Stimulated activated CD4-positive, alpha-beta T cell treated with anti-CD3 and anti-CD28 coated beads, TNF-alpha, amount 100 ng/mL, for 24 hours (primary cell): ENCODE measurements at places on chromosomes 5 and 9.

- no peak for DNase-seq
Measured at GRCh38 chr9:19649336-19650041, 139.3 kb downstream of the SLC24A2 start.

GRCh38 chr5:133382661-133383579 lies 229.4 kb downstream of the FSTL4 start:
- no peak for DNase-seq

DNA sequence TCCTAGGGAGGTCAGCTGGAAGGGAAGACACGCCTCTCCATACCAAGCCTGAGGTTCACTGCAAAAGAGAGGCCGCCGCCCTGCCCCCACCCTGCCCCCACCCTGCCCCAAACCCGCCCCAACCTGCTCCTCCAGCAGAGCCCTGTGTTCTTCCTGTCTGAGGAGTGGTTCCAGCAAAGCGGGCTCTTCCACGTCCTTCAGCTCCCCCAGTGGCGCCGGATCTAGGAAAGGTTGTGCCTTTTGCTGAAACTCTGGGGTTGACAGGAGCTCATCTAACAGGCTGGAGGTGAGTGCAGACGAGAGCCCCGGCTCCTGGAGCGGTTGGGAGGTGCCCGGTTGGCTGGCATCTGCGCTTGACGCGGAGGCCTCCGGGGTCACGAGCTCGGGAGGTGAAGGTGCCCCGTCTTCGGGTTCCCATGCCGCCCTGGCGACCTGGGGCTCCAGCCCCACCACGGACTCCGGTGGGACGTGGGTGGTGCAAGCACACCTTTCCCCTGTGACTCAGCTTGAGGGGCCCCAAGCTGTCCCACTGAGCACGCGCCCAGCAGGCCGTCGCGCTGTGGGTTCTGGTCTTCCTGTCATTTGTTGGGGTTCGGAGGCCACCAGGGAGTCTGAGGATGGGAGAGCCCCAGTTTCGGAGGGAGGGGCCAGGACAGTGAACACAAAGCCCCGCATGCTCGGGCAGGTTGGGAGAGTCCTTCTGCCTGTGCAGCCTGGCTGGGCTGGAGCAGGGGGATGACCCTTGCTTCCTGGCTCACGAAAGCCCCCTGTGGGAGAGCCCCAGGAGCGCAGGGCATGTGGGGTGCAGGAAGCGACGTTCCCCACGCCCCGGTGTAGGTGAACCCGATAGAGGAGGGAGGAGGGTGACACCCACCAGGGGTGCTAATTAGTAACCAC lies 1467.1 kb downstream of the FOXD4L5 start:
- peak; percentile 18 for DNase-seq

GRCh38 chr9:76904661-76905457 lies 1.1 kb downstream of the PRUNE2 start:
- no peak for DNase-seq

DNA sequence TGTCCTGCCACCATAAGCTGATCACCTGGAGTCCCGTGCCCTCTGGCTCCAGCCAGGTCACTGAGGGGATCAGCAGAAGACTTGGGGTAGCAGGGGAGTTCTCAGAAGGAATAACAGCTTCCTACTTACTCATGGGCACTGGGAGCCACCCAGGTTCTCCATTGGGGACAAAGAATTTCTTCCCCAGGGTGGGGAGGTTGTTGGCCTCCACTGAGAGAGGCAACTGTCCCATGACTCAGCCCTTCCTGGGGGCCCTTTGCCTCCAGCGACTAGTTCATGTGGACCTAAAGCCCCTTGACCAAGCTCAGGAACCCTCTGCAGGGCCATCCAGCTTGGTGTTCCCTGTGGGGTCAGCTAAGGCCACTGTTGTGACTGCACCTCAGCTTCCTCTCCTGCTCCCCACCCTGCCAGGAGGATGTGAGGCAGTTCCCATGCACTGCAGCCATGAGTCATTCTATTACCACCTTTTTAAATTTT lies 175.0 kb downstream of the AUH start:
- DNase-seq, result no peak

GRCh38 chr9:136342181-136343120 lies 15.1 kb downstream of the GPSM1 start:
- no peak for DNase-seq

- DNase-seq, result no peak
Measured at GRCh38 chr5:78879516-78879915, 105.6 kb downstream of the ARSB start.

- no peak for DNase-seq
Measured at GRCh38 chr5:179250561-179251225, 94.6 kb downstream of the ADAMTS2 start.

- no peak for DNase-seq
Measured at GRCh38 chr9:15834541-15834940, 281.7 kb downstream of the CCDC171 start.

DNA sequence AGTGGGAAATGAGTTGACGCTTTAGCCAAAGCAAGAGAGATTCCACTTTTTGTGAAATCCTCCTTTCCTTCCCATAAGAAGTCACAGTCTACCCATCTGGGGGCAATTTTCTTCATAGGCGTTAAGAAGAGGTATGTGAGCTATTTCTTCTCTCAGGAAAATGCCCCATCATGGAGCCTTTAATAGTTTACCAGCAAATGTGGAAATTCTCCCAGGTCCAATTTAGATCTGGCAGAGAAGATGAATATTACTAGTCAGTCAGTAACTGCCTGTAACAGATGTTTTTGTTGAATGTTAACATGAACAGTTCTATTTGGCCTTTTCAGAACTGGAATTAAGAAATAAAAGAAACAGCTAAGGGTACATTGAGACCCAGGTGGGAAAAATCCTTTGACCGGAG lies 156.4 kb upstream of the RFX3 start:
- no peak for DNase-seq

GRCh38 chr9:86099701-86100364 lies 475 bp upstream of the GOLM1 start:
- DNase-seq, result no peak

GRCh38 chr5:29307478-29307877 lies 1886.0 kb upstream of the CDH6 start:
- no peak for DNase-seq

DNA sequence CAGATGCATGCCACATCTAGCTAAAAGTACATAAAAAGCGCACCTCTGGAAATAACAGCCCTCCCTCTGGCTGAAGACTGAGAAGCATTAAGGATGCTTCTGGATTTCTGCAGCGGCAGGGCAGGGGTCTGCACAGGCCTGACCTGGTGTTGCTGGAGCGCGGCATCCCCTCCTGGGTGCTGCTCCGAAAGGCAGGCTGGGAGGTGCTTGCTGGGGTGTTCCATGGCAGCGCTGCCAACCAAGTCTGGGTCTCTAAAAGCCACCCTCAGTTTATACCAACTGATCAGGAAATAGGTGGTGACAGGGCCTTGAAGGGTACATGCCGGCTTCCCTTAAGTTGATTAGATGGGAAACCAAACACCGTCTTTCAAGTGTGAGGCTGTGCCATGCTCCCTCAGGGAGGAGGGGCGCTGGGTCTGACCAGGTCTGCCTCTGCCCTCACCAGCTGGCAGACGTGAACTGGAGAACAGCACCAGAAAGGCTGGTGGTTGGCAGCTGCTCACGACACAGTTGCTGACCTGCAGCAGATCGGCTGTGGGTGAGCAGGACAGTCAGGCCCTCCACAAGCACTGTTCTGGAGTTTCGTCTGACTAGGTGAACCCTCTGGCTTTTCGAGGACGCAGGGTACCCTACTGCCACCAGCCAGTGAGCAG lies 81.6 kb downstream of the DAP start:
- DNase-seq, result no peak

GRCh38 chr5:56498759-56499395 lies 265.7 kb upstream of the ANKRD55 start:
- DNase-seq, result no peak

DNA sequence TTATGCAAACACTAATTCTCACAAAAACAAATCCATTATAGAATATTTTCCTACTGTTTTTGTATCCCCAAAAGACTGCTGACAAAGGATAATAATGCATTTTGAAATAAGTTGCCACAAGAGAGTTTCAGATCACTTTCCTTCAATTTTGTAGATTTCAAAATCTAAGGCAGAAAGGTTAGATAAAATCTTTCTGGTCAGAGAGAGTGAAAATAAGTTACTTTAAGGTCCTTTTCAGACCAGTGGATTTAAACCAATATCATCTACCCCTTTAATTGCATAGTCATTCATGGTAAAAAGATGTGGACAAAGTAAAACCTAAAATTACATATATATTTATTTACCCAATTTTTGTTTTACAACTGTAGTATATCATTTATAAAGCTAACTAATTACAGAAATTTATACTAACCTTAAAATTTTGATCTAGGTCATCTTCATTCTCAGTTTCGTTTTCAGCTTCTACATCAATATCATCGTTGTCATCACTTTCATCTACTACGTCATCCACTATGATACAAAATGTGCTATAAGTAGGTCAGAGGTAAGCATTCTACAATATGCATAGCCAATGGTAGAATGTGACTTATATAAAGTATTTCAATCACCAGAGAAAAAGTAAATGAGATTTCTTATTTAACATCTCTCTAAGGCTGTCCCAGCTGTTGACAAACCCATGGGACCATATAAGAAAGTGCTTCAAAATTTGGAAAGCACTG lies 95.7 kb downstream of the AGTPBP1 start:
- DNase-seq, result no peak

GRCh38 chr9:17839776-17840175 lies 260.9 kb downstream of the SH3GL2 start:
- DNase-seq, result no peak

GRCh38 chr5:42944989-42945388 lies 95.1 kb downstream of the ANXA2R start:
- DNase-seq, result no peak

GRCh38 chr9:14343261-14344031 lies 29.5 kb upstream of the NFIB start:
- DNase-seq, result no peak

- DNase-seq, result peak; percentile 19
Measured at GRCh38 chr5:134543820-134544614, 18.5 kb downstream of the JADE2 start.

GRCh38 chr5:40571729-40572128 lies 108.0 kb upstream of the PTGER4 start:
- DNase-seq, result no peak

- no peak for DNase-seq
Measured at GRCh38 chr5:3024976-3025375, 273.5 kb upstream of the IRX2 start.

DNA sequence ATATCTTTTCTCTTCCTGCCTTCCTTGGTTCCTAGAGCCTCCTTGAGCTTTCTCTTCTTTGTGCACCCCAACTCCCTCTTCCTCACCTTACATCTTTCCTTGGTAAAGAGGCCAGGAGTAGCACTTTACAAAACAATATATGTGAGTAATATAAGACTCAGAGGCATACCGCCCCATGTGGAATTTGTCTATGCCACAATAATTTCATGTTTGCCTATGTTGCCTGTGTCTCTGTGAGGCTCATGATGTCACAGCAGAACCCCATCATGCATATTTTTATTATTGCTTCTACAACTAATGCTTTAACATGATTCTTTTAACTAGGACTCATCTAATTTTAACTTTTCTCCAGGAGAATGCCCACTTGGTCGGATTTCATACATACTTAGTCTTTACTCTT lies 15.0 kb upstream of the LVRN start:
- DNase-seq, result no peak

DNA sequence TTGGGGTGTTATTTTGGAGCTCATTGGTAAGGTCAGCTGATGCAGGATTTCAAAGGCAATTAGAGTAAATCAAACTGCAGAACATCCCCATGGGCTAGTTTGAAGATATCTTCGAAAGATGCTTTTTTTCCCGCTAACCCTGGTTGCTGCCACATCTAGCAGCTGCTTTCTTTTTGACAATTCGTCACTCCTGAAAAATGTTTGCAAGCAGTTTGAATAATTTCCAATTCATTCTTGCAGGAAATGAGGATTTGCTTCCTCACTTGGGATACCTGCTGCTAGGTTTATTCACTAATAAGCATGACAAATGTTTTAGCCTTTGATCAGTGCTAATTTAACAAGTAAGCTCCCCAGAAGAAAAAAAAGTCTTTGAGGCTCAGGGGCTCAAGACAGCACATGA lies 649.6 kb upstream of the RORB start:
- DNase-seq, result no peak

GRCh38 chr5:96023518-96023917 lies 61.9 kb upstream of the ELL2 start:
- DNase-seq, result no peak

DNA sequence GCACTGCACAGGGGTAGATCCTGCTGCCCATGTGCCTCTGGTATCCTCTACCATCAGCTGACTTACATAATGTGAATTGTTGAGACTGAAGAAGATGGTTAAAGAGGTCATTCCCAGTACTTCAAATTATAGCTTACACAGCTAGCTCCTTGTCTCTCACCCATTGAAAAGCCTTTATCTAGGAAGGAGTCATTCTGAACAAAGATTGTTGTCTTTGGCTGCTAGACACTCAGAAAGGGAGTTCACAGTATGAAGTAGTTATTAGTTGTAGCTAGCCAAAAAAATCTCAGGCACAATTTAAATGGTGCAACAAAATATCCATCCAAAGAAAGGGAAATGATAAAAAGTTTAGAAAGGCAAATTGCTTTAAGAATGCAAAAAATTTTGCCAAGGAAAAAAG lies 102.0 kb upstream of the NREP start:
- no peak for DNase-seq

- no peak for DNase-seq
Measured at GRCh38 chr5:158431369-158432029, 572.6 kb upstream of the CLINT1 start.

- no peak for DNase-seq
Measured at GRCh38 chr5:137286025-137286610, 213.0 kb downstream of the SPOCK1 start.

- no peak for DNase-seq
Measured at GRCh38 chr5:135490245-135491037, 38.3 kb upstream of the TIFAB start.

GRCh38 chr9:32136700-32137339 lies 247.6 kb upstream of the ACO1 start:
- no peak for DNase-seq

GRCh38 chr5:4700069-4700468 lies 440.1 kb upstream of the ADAMTS16 start:
- peak; percentile 4 for DNase-seq

DNA sequence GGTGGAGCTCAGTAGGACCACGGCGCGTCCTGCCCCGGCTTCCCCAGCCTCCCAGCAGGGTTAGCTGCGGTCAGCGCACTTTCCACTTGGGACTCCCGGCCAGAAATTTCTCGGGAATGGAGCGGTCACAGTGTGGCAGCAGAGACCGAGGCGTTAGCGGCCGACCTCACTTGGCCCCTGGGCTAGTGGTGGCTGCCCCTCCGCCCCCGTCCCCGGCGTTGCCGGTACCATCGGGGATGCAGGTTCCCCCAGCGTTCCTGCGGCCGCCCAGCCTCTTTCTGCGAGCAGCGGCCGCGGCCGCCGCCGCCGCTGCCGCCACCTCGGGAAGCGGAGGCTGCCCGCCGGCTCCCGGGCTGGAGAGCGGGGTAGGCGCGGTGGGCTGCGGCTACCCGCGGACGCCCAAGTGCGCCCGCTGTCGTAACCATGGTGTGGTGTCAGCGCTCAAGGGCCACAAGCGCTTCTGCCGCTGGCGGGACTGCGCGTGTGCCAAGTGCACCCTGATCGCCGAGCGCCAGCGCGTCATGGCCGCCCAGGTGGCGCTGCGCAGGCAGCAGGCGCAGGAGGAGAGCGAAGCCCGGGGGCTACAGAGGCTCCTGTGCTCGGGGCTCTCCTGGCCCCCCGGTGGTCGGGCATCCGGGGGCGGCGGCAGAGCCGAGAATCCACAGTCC lies 460 bp downstream of the DMRTA1 start:
- peak; percentile 43 for DNase-seq

GRCh38 chr9:132459661-132460060 lies 49.6 kb downstream of the CFAP77 start:
- no peak for DNase-seq
